ENCODE measurements at places on chromosomes 11 and 22. TPM values are rescaled to one million over a fixed set of nuclear protein-coding genes. Genes with fewer than 3 reads are reported as not detected.

The SLC22A9 gene
- not detected for total RNA-seq

The ANGPTL5 gene
- total RNA-seq = not detected

DNA sequence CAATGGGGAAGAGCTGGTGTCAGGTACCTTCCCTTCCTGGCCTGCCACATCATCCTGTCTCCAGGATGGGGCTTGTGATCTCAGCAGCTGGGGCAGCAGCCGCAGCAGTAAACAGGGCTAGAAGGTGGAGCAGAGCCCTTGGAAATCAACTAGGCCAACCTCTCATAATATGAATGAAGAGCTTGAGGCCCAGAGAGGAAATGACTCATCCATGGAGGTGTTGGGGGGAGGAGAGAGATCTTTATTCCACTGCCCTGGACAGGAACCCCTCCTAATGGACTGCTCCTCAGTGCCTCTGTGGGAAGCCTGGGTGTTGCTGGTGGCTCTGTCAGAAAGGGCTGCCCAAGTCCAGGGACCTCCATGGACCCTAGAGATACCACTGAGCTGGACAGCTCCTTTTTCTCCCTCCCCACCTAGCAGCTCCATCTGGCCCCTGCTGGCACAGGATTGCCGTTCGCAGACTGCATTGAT, 111.8 kb downstream of the OSBP2 start:
- H3K4me1 ChIP-seq = peaks cover 6% of the 10 kb centered on the region
- no peak overlapping the region for H3K4me3 ChIP-seq
- no peak for DNase-seq
- peaks cover 14% of the 10 kb centered on the region for H3K27me3 ChIP-seq
- H3K36me3 ChIP-seq = no peaks in the 10 kb centered on the region

DNA sequence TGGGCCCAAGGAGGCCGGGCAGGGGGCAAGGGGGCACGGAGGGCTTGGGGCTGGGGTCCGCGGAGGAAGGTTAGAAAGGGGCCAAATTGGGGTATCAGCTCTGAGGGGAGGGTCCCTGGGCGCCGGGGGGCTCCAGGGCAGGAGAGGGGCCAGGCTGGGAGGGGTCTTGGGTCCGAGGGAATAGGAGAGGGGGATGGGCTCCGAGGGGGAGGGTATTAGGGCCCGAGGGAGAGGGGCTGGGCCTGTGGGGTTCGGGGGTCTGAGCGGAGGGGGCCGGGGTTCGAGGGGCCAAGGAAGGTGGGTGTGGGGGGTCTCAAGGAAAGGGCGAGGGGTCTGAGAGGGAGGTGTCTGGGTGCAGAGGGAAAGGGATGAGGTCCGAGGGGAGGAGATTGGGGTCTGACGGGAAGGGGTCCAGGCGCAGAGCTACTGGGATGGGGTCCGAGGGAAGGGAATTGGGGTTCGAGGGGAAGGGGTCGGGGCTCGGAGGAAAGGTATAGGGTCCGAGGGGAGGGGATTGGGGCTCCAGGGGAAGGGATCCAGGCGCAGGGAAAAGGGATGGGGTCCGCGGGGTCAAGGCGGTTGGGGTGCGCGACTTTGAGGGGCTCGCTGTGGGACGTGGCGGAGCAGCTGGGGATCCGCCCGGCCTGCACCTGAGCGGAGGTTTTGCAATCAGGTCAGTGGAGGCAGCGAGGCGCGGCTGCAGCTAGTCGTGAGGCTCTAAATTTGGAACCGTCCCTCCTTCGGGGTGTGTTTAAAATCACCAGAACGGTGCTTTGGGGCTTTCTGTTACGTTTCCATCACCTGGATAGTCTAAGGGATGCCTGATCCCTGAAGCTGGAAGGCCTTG, 728 bp downstream of the CTTN start:
- no peaks in the 10 kb centered on the region for H3K36me3 ChIP-seq
- peak overlapping the region; percentile 61 for H3K27ac ChIP-seq
- H3K4me1 ChIP-seq = peaks cover 27% of the 10 kb centered on the region

The MYO7A gene
- not detected for total RNA-seq

The NXPE4 gene
- not detected for total RNA-seq

DNA sequence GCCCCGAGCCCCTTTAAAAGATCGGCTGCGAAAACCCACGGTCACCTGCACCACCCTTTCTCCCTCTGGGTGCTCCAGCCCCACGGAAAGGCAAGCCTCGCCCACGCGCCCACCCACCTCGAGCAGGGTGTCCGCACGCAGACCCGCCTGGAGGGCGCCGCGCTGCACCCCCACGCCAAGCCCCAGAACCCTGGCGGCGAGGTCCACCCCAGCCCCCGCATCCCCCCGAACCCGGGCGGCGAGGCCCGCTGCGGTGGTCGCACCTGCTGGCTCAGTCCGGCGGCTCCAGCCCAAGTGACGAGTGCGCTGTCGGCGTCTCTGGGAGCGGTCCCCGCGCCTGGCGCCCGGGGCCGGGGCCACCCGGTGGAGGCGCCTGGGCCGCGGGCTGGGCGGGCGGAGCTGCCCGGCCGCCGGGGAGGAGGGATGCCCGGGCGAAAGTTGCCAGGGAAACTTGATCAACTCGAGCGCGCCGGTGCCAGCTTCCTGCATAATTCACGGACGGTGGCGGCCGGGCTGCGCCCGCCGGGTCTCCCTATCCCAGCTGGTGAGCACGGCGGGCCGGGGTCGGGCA, 1.1 kb downstream of the SHANK2 start:
- no peaks in the 10 kb centered on the region for H3K4me1 ChIP-seq
- no peak overlapping the region for H3K4me3 ChIP-seq
- H3K27me3 ChIP-seq = peaks cover 37% of the 10 kb centered on the region
- H3K36me3 ChIP-seq = no peaks in the 10 kb centered on the region

- H3K36me3 ChIP-seq = no peaks in the 10 kb centered on the region
- no peaks in the 10 kb centered on the region for H3K4me1 ChIP-seq
- no peaks in the 10 kb centered on the region for H3K27me3 ChIP-seq
Measured at GRCh38 chr11:36216061-36216615, 73.1 kb downstream of the COMMD9 start.

The RAG2 gene
- not detected for total RNA-seq

DNA sequence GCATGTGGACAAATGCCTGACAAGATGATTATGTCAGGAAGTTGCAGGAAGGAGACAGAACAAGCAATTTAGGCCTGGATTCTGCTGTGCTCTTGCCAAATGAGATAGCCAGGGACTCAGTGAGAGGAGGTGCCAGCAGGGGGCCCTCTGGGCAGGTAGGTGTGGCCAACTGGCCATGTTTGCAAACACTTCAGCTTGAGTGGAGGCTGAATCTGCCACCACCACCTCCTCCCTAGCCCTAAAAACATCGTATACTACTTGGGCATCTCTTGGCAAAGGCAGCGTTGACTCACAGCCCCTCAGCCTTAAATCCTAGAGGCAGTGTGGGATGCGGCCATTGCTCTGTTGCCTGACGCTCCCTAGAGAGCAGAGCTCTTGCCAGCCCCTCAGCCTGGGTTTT, 95.1 kb upstream of the PLET1 start:
- no peaks in the 10 kb centered on the region for H3K27me3 ChIP-seq
- no peak overlapping the region for H3K27ac ChIP-seq
- no peak overlapping the region for H3K4me3 ChIP-seq
- no peak for DNase-seq
- no peaks in the 10 kb centered on the region for H3K4me1 ChIP-seq

DNA sequence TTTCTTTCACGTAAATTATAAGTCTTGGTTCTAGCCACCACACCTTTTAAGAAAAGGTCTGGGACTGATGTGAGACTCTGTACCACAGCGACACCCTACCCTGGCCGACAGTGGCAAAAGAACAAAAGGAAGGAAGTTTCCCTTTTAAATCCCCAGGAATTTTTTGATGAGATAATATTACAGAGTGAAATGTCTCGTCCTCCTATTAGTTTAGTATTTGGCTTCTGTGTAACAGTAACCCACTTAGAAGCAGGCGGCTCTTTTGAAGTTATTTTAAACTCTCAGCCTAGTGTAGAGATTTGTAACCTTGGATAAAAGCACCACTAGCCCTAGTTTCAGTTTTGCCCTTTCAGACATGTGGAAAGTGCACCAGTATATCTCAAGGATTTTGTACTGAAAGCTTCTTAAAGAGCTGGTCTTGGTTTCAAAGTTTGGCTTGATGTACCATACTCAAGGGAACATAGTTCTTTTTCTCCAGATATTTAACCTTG, 84.1 kb downstream of the C22orf31 start:
- H3K27ac ChIP-seq = no peak overlapping the region
- no peak overlapping the region for H3K4me3 ChIP-seq
- no peak for DNase-seq
- H3K27me3 ChIP-seq = peaks cover 38% of the 10 kb centered on the region
- H3K36me3 ChIP-seq = no peaks in the 10 kb centered on the region

DNA sequence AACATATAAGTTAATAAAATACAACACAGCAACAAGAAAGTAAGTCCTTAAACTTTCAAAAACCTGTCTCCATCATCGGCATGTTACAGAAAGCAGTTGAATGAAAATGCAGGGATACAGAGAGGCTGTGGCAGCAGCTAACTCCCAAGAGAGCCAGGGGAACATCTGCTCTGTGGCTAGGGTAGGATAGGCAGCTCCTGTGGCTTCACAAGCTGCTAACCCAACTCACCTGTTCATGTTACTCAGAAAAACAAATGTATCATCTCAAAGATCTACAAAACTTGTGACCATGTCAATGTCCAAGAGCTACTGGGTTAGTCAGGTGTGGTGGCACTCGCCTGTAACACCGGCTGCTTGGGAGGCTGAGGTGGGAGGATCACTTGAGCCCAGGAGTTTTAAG, 15.2 kb upstream of the PLAAT3 start:
- H3K4me1 ChIP-seq = peaks cover 4% of the 10 kb centered on the region
- H3K27ac ChIP-seq = no peak overlapping the region
- no peak for DNase-seq
- peaks cover 36% of the 10 kb centered on the region for H3K36me3 ChIP-seq
- H3K4me3 ChIP-seq = no peak overlapping the region
- no peaks in the 10 kb centered on the region for H3K27me3 ChIP-seq

- peaks cover 14% of the 10 kb centered on the region for H3K4me1 ChIP-seq
- no peak for DNase-seq
- no peaks in the 10 kb centered on the region for H3K27me3 ChIP-seq
- H3K36me3 ChIP-seq = peaks cover 14% of the 10 kb centered on the region
Measured at GRCh38 chr22:20404881-20405280, 10.9 kb downstream of the ZNF74 start.

The SLC22A8 gene
- total RNA-seq = not detected

DNA sequence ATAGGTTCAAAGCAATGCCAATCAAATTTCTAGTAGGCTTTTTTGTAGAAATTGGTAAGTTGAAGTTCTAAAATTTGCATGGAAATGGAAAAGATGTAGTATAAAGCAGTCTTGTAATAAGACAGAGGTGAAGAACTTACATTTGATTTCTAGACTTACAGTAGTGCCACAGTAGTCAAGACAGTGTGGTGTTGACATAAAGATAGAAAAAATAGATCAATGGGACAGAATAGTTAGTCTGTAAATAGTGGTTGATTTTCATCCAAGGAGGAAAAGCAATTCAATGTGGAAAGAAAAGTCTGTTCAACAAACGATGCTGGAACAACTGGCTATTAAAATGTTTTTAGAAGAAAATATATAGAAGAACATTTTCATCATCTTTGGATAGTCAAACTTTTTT, 67.9 kb downstream of the CHRDL2 start:
- no peak overlapping the region for H3K27ac ChIP-seq
- H3K36me3 ChIP-seq = peaks cover 24% of the 10 kb centered on the region
- H3K27me3 ChIP-seq = no peaks in the 10 kb centered on the region
- no peaks in the 10 kb centered on the region for H3K4me1 ChIP-seq
- no peak for DNase-seq
- H3K4me3 ChIP-seq = no peak overlapping the region

DNA sequence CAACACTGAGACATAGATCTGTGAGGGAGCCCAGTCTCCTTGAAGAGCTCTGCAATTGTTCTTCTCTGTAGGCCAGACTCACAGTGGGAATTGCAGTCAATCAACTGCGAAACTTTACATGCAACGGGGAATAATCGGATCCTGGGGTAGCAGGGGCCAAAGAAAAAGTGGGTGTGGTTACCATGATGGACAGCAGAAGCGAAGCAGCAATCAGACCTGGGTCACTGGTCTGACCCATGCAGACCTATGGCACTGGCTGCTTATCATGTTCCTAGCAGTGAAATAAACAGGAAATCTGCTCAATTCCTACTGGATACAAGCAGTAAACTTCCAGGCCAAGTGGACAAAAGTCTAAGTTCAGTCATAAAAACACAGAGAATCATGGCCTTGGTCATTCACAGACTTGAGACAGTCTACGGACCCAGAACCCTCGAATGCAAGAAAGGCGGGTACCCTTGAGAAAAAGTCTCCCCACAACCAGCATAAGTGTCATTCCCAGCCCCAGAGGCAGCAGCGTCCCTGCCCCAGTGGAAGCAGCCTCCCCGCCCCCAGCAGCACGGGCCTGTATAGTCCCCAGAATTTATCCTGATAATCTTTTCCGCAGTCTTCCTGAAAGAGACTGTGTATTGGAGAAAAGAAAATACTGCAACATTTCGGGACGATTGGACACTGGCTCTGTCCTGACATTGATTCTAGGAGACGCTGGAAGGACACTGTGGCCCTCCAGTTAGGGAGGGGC, 34.6 kb downstream of the ASCL2 start:
- H3K36me3 ChIP-seq = no peaks in the 10 kb centered on the region
- DNase-seq = no peak
- H3K27ac ChIP-seq = no peak overlapping the region
- no peaks in the 10 kb centered on the region for H3K4me1 ChIP-seq

GRCh38 chr11:1570896-1571759, 943 bp downstream of the DUSP8 start:
- H3K4me3 ChIP-seq = peak overlapping the region; percentile 43
- H3K27ac ChIP-seq = no peak overlapping the region
- no peak for DNase-seq
- H3K27me3 ChIP-seq = peaks cover 28% of the 10 kb centered on the region

DNA sequence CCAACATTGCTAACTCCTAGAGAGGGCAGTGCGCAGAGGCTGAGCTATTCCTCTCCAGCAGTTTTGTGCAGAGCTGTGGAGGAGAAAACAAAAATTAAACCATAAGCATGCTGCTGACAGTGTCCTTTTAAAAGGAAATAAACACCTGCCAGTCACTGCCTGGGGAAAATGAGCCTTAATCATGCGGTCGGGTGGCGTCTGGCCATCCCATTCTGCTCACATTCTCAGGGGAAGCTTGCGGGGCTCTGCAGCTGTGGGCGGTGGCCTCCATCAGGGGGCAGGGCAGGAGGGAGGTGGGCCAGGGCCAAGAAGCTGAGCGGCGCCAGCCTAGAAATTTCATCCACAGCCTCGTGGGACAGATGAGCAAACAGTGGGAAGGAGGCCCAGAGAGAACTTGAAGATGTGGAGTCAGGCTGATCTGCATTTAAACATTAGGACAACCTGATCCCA, 71.0 kb upstream of the TP53I11 start:
- H3K4me3 ChIP-seq = no peak overlapping the region
- H3K27ac ChIP-seq = no peak overlapping the region
- H3K36me3 ChIP-seq = no peaks in the 10 kb centered on the region
- H3K4me1 ChIP-seq = peaks cover 14% of the 10 kb centered on the region

DNA sequence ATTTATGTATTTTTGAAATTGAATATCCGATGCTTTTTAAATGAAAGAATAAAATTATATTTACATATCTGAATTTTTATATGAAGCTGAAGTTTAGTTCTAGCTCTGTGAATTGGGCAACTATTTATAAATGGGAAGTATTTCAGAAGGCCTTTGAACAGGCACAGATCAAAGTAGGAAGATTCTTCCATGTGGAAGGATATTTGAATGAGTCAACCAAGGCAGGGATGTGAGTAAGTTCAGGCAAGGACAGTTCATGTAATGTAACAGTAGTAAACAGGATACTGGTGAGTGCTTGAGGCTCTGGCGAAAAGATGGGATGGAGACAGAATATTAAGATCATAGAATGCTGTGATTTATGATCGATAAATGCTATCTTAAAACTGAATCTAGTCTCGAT, 417.8 kb upstream of the CCDC179 start:
- H3K36me3 ChIP-seq = no peaks in the 10 kb centered on the region
- no peaks in the 10 kb centered on the region for H3K27me3 ChIP-seq
- DNase-seq = no peak
- no peak overlapping the region for H3K27ac ChIP-seq

The MOB2 gene
- 29.3 TPM for total RNA-seq

GRCh38 chr11:112795142-112795815, 165.9 kb upstream of the NCAM1 start:
- H3K27ac ChIP-seq = no peak overlapping the region
- no peak overlapping the region for H3K4me3 ChIP-seq
- peak; percentile 45 for DNase-seq
